ENCODE measurements at places on chromosomes 12 and 14. TPM values are rescaled to one million over a fixed set of nuclear protein-coding genes. Genes with fewer than 3 reads are reported as not detected.

The NELL2 gene
- polyA plus RNA-seq, result 99.9 TPM

The FMNL3 gene
- 10.2 TPM for polyA plus RNA-seq

The TSPAN11 gene
- 8.4 TPM for polyA plus RNA-seq

The SERPINA9 gene
- polyA plus RNA-seq, result not detected

The PZP gene
- polyA plus RNA-seq, result 0.24 TPM

The APOF gene
- polyA plus RNA-seq, result 0.06 TPM

The GAPDH gene
- polyA plus RNA-seq, result 2,065 TPM

The LAG3 gene
- 2.1 TPM for polyA plus RNA-seq

The GPR65 gene
- 1.2 TPM for polyA plus RNA-seq

The C12orf76 gene
- 36.1 TPM for polyA plus RNA-seq

The OAS1 gene
- 26.9 TPM for polyA plus RNA-seq

The ERP29 gene
- 150 TPM for polyA plus RNA-seq

The CLEC4C gene
- polyA plus RNA-seq, result 0.07 TPM

The ABCD2 gene
- 0.67 TPM for polyA plus RNA-seq

The FGD6 gene
- polyA plus RNA-seq, result 12.3 TPM

The KCNH3 gene
- 2.2 TPM for polyA plus RNA-seq

The TIGAR gene
- 5.0 TPM for polyA plus RNA-seq

The PARPBP gene
- polyA plus RNA-seq, result 9.3 TPM

The PIWIL1 gene
- 0.19 TPM for polyA plus RNA-seq

The SLCO1A2 gene
- polyA plus RNA-seq, result 0.06 TPM

All from large intestine (tissue), 12 donors.